8988T (cell line): ENCODE measurements at places on chromosomes 5 and 9.

- DNase-seq, result no peak
Measured at GRCh38 chr5:169832304-169832703, 148.0 kb downstream of the INSYN2B start.

DNA sequence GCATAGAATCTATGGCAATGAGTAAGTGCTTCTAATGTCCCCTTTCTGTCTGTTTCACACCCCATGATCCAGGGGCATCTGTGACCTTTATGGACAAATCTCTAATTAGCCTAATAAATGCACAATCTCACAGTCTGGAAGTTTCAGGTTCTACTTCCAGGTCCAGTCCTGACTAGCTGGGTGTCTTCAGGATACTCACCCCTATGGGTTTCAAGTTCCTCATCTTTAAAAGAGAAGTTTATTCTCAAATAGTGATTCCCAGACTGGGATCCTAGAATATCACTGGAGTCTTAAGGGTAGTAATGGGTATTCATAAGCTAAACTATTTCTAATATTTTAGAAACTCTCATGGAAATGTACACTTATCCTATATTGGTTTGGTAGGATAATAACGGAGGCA is 77.2 kb upstream of the ABCA1 start:
- DNase-seq, result no peak

GRCh38 chr9:93413530-93413929 is 38.0 kb upstream of the FAM120A start:
- no peak for DNase-seq

GRCh38 chr9:93697352-93698139 is 121.2 kb downstream of the PHF2 start:
- no peak for DNase-seq

DNA sequence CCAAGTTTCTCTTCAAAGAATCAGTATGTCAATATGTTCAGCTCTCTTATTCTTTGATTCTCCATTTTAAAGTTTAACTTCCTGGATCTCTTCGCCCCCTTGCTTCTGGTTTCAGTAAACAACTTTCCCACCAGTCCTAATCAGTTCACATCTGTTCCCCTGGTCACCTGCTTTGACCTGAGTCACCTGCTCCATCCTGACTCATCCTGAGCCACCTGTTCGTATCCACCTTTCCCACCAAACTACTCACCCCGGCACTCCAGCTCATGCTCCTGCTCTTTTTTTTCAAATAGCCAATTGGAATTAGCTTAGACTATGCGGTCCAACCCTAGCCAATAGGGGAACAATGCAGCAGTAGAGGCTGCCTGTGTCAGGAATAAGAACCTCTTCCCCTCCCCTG is 23.6 kb upstream of the CSF1R start:
- no peak for DNase-seq

DNA sequence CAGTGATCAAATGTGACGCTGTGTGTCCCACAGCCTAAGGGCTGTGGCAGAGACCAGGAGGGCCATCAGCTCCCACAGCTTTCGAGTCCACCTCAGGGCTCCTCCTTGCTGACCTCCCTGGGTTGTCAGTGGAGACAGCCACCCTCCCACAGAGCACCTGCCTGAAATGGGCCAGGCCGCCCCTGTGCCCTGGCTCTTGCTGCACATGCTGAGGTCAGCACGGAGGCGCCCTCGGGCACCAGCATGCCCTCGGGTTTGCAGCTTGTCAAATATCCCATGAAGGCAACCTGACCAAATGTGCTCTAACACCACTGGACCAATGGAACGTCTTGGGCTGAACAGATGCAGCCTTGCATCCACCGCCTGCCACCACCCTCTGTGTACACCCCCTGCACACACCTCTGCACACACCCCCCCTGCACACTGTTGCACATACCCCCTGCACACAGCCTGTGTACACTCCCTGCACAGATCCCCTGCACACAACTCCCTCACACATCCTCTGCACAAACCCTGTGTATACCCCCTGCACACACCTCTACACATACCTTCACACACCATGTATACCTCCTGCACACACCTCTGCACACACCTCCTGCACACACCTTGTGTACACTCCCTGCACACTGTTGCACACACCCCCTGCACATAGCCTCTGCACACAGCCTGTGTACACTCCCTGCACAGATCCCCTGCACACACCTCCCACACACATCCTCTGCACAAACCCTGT is 2.0 kb upstream of the CEP72 start:
- DNase-seq, result no peak

GRCh38 chr9:130806327-130806716 is 28.7 kb upstream of the ABL1 start:
- DNase-seq, result no peak

DNA sequence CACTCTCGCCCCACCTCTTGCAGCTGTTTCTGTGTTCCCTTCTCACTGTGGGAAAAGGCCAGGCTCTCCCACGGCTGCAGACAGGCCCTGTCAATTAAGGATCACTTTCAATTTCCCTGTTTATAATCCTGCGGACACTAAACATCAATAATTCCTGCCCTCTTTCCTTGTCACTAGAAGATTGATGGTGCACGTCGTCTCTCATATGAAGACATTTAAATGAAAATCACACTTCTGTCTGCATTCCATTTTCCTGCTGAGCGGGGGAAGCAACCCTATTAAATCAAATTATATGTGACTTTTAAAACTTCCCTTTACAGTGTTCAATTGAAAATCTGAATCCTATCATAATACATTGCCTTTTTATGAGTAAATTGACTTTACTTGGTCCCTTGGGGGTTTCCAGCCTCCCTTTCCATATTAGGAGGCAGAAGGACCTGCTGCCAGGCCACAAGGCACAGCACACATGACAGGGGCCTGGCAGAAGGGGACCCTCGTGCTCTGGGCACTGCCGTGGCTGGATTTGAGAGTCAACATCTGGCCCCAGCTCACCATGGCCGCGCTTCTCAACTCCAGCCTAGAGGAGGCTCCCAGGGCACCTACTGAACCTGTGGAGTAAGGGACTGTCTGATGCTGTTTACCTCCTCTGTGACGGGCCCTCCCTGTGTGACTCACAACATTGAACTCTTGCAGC is 311.0 kb upstream of the IRX4 start:
- DNase-seq, result no peak

- no peak for DNase-seq
Measured at GRCh38 chr9:128142596-128142995, 6.7 kb upstream of the LCN2 start.

DNA sequence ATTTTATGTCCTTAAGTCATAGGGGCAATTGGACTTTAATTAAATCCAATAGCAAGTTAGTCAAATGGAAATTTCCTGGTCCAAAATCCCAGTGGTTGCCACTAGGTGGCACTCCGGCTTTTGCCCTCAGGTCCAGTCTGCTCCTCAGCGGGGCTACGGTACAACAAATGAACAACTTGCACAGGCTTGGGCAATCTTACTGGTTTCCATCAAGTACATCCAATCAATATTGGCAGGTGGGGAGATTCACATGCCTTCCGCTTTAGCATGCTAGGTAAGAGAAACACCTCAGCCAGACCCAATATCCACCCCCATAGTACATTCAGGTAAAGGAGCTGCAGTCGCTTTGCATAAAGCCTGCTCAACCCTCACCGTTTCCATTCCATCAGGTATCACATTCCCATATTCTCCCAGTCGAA is 6.3 kb upstream of the MXD3 start:
- DNase-seq, result peak; percentile 82

DNA sequence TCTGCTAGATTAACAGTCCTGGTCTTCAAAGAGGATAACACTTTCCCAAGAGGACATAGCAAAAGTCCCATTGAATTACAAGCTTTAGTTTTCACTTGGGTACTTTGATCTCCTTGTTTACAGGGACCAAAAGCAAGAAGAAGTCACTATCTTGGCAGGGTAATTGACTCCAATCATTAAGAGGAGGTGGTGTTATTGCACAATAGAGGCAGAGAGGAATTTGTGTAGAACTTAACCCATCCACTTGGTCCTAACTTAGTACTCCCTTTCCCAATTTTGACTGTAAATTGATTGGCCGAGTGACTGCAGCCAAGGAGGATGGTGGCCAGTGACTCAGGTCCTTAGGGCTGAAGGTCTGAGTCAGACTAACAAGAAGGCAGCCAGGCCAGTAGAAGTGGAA is 9.3 kb upstream of the TRPC7 start:
- DNase-seq, result no peak

- no peak for DNase-seq
Measured at GRCh38 chr9:7297521-7297920, 502.1 kb downstream of the DMAC1 start.

DNA sequence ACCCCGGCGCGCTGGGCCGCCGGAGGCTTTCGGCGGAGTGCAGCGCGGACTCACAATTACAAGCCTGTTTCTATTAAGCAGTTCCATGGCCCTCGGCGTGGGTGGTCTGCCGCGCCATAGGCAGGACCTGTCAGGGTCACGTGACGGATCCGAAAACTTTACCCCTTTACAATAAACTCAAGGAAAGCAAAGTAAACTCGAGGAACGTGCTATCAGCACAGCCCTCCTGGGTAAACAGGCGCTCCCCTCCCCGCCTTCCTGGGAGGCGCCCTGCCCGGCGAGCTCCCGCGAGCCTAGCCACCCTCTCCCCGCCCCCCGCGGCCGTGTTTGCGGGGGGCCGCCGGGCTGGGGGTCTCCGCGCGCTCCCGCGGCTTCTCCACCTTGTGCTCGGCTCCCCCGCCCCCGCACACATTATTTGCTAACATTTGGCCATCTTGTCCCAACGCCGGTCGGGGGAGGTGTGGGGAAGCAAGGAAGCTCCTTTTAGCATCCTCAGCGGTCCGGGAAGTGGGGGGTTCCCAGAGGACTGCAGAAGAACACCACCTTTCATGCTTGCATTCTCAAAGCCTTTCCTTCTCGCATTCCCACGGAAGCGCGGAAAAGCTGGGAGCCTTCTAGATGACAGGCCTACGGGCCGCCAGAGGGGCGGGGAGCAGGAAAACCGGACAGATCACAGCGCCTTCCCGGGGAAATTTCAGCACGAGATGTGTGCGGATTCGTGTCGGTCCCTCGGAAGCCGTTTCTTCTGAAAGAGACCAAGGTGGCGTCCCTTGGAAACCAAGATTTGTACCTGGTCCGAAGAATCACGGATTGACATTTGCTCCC is at the start of gene PTCH1:
Gene PTCH1, minus strand, starts transcription at position 238 of the 825 bp plus-strand sequence.
- DNase-seq, result peak; percentile 41

- DNase-seq, result no peak
Measured at GRCh38 chr9:127501821-127502343, 50.6 kb downstream of the LRSAM1 start.

- no peak for DNase-seq
Measured at GRCh38 chr5:33524476-33524875, 83.7 kb downstream of the TARS1 start.

DNA sequence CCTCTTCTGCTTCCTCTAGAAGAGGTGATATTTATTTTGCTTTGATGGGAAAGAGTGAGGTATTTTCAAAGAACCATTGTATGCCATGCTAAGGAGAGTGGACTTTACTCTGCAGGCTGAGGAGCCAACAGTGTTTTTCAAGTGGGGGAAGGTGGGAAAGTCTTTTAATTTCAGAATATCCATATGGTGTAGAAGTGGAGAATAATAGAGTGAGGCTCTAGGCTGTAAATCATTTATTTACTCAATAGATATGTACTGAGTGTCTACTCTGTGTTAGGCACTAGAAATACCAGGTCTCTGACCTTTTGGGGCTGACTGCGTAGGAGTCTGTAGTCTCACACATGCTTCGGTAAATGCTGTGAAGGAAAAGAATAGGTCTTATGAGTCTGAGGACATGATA is 30.7 kb upstream of the TENT2 start:
- no peak for DNase-seq
